Ovary (tissue), 10 donors: ENCODE measurements at places on chromosomes 7 and 10. TPM values are rescaled to one million over a fixed set of nuclear protein-coding genes. Genes with fewer than 3 reads are reported as not detected.

- no peaks in the 10 kb centered on the region for H3K36me3 ChIP-seq
- no peak overlapping the region for H3K27ac ChIP-seq
- DNase-seq, result no peak
- no peak overlapping the region for H3K4me3 ChIP-seq
These were observed 16.4 kb downstream of the NOD1 start for GRCh38 chr7:30462179-30462578.

DNA sequence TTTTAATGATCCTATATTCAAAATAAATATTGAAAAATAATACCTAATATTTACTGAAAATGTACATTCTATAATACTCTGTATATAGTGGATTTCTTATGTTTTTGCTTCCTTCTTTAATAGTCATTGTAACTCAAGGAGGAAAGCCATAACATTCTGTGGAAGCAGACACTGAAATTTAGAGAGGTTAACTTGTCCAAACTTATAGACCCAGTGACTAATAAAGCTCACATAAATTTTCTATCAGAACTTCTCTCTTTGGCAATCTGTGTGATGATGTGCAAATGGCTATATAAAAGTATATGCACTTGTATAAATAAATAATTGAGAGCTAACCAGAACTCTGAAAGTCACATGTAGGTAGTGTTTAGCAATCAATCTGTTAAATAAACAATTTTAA is 26.1 kb downstream of the GNAT3 start:
- H3K27me3 ChIP-seq, result no peaks in the 10 kb centered on the region
- no peaks in the 10 kb centered on the region for H3K4me1 ChIP-seq
- no peak overlapping the region for H3K4me3 ChIP-seq
- no peak overlapping the region for H3K27ac ChIP-seq

- H3K27me3 ChIP-seq, result no peaks in the 10 kb centered on the region
- no peaks in the 10 kb centered on the region for H3K36me3 ChIP-seq
- no peak overlapping the region for H3K4me3 ChIP-seq
- DNase-seq, result no peak
These were observed 88.6 kb downstream of the RNF216 start for GRCh38 chr7:5692845-5693278.

Gene NEUROG3
- total RNA-seq, result not detected

DNA sequence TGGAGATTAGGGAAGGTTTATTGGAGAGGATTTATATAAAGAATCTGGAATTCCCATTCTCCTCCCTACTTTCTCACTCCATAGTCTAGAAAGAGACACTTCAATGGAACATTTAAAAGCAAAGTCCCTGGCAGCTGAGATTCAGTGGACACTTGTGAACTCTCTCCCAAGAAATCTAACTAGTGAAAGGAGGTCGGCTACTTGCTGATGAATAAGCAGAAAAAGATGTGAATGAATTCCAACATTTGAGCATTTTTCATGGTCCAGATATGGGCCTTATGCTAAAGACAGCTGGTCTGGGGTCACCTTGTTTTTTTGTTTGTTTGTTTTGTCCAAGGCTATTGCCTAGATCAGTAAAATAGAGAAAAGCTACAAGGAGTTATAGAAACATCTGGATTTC is 141.1 kb upstream of the LRRTM3 start:
- no peaks in the 10 kb centered on the region for H3K27me3 ChIP-seq
- H3K27ac ChIP-seq, result no peak overlapping the region
- H3K4me3 ChIP-seq, result no peak overlapping the region
- no peaks in the 10 kb centered on the region for H3K36me3 ChIP-seq

GRCh38 chr7:26375726-26376174 is 84.1 kb downstream of the SNX10 start:
- H3K27me3 ChIP-seq, result peaks cover 4% of the 10 kb centered on the region
- no peak for DNase-seq
- no peak overlapping the region for H3K4me3 ChIP-seq
- no peak overlapping the region for H3K27ac ChIP-seq
- no peaks in the 10 kb centered on the region for H3K36me3 ChIP-seq

- H3K27ac ChIP-seq, result no peak overlapping the region
- no peak for DNase-seq
- no peaks in the 10 kb centered on the region for H3K27me3 ChIP-seq
- no peaks in the 10 kb centered on the region for H3K4me1 ChIP-seq
These were observed 75.6 kb downstream of the POM121L12 start for GRCh38 chr7:53111031-53111430.

Gene TLL2
- 0.28 TPM for total RNA-seq

GRCh38 chr7:141276031-141276430 is 202.2 kb downstream of the TMEM178B start:
- H3K27ac ChIP-seq, result no peak overlapping the region
- DNase-seq, result no peak
- no peaks in the 10 kb centered on the region for H3K4me1 ChIP-seq
- H3K4me3 ChIP-seq, result no peak overlapping the region
- no peaks in the 10 kb centered on the region for H3K36me3 ChIP-seq

DNA sequence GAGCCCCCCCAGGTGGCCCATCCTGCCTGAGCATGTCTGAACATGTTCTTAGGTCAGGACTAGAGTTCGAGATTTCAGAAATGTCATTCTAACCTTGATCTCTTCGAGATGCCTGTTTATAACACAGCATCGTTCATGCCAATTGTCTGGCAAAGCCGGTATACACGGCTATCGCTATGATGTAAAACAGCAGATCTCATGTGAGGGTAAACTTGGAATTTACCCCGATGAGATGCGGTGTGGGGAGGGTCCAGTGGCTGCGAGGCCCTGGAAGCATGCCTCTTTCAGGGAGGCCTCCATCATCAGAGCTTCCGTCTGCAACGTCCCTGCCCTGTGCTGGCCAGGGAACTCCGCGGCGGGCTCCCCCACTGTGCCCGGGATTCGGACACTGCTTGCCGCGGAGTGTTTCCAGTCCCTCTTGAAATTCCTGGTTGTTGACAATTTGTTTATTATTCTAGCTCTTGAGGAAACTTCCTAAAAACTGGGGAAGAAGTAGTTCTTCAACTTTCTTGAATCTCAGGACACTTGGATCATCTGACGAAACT is 168.6 kb upstream of the RHEB start:
- H3K36me3 ChIP-seq, result no peaks in the 10 kb centered on the region
- no peak overlapping the region for H3K4me3 ChIP-seq
- no peak for DNase-seq
- peaks cover 9% of the 10 kb centered on the region for H3K4me1 ChIP-seq
- no peak overlapping the region for H3K27ac ChIP-seq

GRCh38 chr7:110790992-110791391 is 299.9 kb upstream of the LRRN3 start:
- no peaks in the 10 kb centered on the region for H3K36me3 ChIP-seq
- no peak overlapping the region for H3K27ac ChIP-seq
- no peaks in the 10 kb centered on the region for H3K4me1 ChIP-seq
- no peak overlapping the region for H3K4me3 ChIP-seq
- DNase-seq, result no peak
- H3K27me3 ChIP-seq, result no peaks in the 10 kb centered on the region

- H3K36me3 ChIP-seq, result no peaks in the 10 kb centered on the region
- DNase-seq, result no peak
- H3K4me1 ChIP-seq, result peaks cover 4% of the 10 kb centered on the region
- no peaks in the 10 kb centered on the region for H3K27me3 ChIP-seq
These were observed 6.8 kb downstream of the TBC1D12 start for GRCh38 chr10:94409021-94409657.

DNA sequence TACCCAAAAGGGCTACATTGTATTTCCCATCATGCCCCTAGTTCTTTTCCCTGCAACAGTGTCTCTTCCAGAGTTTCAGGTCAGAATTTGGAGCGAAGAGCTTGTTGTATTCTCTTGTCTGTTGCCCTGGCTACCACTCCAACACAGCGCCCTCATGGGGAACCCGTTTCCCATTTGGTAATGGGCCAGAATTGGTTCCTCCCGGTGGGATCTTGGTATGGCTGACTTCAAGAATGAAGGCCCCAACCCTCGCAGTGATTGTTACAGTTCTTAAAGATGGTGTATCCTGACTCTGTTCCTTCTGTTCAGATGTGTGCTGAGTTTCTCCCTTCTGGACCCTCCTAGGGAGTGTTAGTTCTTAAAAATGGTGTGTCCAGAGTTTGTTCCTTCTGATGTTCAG is 110.5 kb upstream of the ZNF32 start:
- H3K27me3 ChIP-seq, result no peaks in the 10 kb centered on the region
- no peak for DNase-seq
- no peaks in the 10 kb centered on the region for H3K4me1 ChIP-seq
- no peaks in the 10 kb centered on the region for H3K36me3 ChIP-seq

GRCh38 chr10:109280837-109281236 is 642.5 kb downstream of the XPNPEP1 start:
- H3K27ac ChIP-seq, result no peak overlapping the region
- H3K27me3 ChIP-seq, result no peaks in the 10 kb centered on the region
- no peaks in the 10 kb centered on the region for H3K36me3 ChIP-seq
- no peaks in the 10 kb centered on the region for H3K4me1 ChIP-seq

GRCh38 chr7:118755067-118755625 is 530.6 kb downstream of the ANKRD7 start:
- no peaks in the 10 kb centered on the region for H3K36me3 ChIP-seq
- no peak overlapping the region for H3K4me3 ChIP-seq
- H3K4me1 ChIP-seq, result no peaks in the 10 kb centered on the region
- no peak overlapping the region for H3K27ac ChIP-seq

DNA sequence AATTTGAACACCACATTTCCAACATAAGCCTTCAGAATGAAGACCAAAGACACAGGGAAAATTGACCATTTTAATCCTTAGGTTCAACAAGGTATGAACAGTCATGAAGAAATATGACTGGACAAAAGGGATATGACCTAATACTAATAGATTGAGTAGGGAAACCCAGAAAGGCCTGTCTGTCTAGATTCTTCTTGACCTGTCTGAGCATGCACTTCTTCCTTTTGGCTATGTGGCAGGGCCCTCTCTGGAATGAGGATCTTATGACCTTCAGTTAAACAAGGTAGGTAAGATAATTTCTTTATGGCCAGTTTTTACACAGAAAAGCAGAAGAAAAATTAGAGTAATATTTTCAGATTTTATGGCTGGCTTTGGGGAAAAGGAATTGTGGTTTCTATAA is 3.0 kb upstream of the PHYHIPL start:
- no peak overlapping the region for H3K27ac ChIP-seq
- H3K4me3 ChIP-seq, result no peak overlapping the region
- no peaks in the 10 kb centered on the region for H3K36me3 ChIP-seq
- peaks cover 6% of the 10 kb centered on the region for H3K4me1 ChIP-seq

- H3K4me1 ChIP-seq, result no peaks in the 10 kb centered on the region
- no peak for DNase-seq
- H3K27ac ChIP-seq, result no peak overlapping the region
- H3K4me3 ChIP-seq, result no peak overlapping the region
- H3K27me3 ChIP-seq, result no peaks in the 10 kb centered on the region
- no peaks in the 10 kb centered on the region for H3K36me3 ChIP-seq
These were observed 622.0 kb downstream of the SORCS1 start for GRCh38 chr10:106542461-106542860.

- DNase-seq, result no peak
- H3K27ac ChIP-seq, result no peak overlapping the region
- H3K36me3 ChIP-seq, result no peaks in the 10 kb centered on the region
- H3K27me3 ChIP-seq, result no peaks in the 10 kb centered on the region
- no peaks in the 10 kb centered on the region for H3K4me1 ChIP-seq
These were observed 5.8 kb upstream of the CYP2C18 start for GRCh38 chr10:94677691-94678090.

DNA sequence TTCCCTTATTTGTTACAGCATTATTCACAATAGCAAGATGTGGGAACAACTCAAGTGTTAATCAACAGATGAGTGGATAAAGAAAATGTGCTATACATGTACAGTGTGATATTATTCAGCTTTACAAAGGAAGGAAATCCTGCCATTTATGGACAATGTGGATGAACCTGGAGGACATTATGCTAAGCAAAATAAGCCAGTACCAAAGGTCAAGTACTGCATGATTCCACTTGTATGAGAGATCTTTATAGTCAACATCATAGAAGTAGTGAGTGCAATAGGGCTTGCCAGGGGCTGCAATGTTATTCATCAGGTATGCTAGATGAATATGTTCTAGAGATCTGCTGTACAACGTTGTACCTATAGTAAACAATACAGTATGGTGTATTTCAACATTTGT is 138.5 kb upstream of the AGR3 start:
- H3K36me3 ChIP-seq, result no peaks in the 10 kb centered on the region
- DNase-seq, result no peak
- no peaks in the 10 kb centered on the region for H3K27me3 ChIP-seq
- H3K4me3 ChIP-seq, result no peak overlapping the region
- no peak overlapping the region for H3K27ac ChIP-seq
- no peaks in the 10 kb centered on the region for H3K4me1 ChIP-seq

GRCh38 chr7:133409421-133409820 is 156.5 kb downstream of the EXOC4 start:
- no peaks in the 10 kb centered on the region for H3K36me3 ChIP-seq
- no peak overlapping the region for H3K4me3 ChIP-seq
- peaks cover 1% of the 10 kb centered on the region for H3K4me1 ChIP-seq
- no peak for DNase-seq
- H3K27ac ChIP-seq, result no peak overlapping the region

GRCh38 chr7:72035266-72035665 is 376.9 kb downstream of the CALN1 start:
- no peak overlapping the region for H3K4me3 ChIP-seq
- no peaks in the 10 kb centered on the region for H3K36me3 ChIP-seq
- no peak for DNase-seq
- no peaks in the 10 kb centered on the region for H3K4me1 ChIP-seq
- no peaks in the 10 kb centered on the region for H3K27me3 ChIP-seq

DNA sequence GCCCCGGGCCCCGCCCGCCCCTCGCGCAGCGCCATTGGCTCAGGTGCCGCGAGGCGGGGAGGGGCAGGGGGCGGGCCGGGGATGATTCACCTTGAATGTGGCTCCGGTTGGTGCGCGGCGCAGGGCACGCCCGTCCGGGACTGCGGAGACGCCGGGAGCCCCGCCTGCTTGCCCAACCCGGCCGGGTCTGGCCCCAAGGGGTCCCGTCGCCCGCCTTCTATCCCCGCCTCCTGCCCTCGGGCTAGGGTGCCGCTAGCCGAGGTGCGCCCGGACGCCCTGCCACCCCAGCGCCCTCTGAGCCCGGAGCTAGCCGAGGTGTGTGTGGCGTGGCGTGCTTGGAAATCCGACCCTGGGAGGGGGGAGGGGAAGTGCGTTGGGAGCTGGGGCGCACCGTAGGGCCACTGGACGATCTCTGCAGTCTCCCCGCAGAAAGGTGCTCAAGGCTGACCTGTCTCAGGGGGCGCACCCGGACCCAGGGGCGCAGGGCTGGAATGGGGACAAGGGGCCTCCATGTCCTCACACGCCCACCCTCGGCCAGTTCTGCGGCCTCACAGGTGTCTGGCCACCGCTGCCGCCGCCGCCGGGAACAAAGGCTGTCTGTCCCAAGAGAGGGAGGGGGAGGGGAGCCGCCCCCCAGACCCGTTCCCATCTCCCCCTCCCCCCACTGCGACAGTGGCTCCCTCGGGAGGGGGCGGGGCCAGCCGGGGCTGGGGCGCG is 168.9 kb downstream of the NRF1 start:
- no peak for DNase-seq
- peaks cover 14% of the 10 kb centered on the region for H3K27me3 ChIP-seq
- peaks cover 5% of the 10 kb centered on the region for H3K4me1 ChIP-seq
- no peak overlapping the region for H3K27ac ChIP-seq
- peak overlapping the region; percentile 37 for H3K4me3 ChIP-seq

GRCh38 chr7:517774-518629 is 1.6 kb downstream of the PDGFA start:
- DNase-seq, result peak; percentile 26
- no peaks in the 10 kb centered on the region for H3K36me3 ChIP-seq
- H3K4me3 ChIP-seq, result peak overlapping the region; percentile 46
- peaks cover 6% of the 10 kb centered on the region for H3K27me3 ChIP-seq

Gene SFXN2
- total RNA-seq, result 15.4 TPM

GRCh38 chr10:59434463-59435321 is 72.3 kb upstream of the FAM13C start:
- no peak overlapping the region for H3K4me3 ChIP-seq
- H3K4me1 ChIP-seq, result peaks cover 2% of the 10 kb centered on the region
- no peak for DNase-seq
- H3K36me3 ChIP-seq, result no peaks in the 10 kb centered on the region
- no peaks in the 10 kb centered on the region for H3K27me3 ChIP-seq
